ENCODE measurements at places on chromosomes 3 and 15.
A peak's percentile ranks its signal among the peaks of the same experiment; 100 is the strongest.

- DNase-seq = no peak
Observed at GRCh38 chr15:88489321-88489720, 21.8 kb downstream of the MRPS11 start.

DNA sequence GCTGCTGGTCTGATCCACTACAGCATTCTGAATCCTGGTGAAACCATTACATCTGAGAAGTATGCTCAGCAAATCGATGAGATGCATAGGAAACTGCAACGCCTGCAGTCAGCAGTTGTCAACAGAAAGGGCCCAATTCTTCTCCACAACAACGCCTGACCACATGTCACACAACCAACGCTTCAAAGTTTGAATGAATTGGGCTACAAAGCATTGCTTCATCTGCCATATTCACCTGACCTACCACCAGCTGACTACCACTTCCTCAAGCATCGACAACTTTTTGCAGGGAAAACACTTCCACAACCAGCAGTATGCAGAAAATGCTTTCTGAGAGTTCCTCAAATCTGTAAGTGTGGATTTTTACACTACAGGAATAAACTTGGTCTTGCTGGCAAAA, 54.7 kb upstream of the C2CD4B start:
- DNase-seq = no peak

- no peak for DNase-seq
Observed at GRCh38 chr3:71910108-71910507, 125.2 kb upstream of the PROK2 start.

DNA sequence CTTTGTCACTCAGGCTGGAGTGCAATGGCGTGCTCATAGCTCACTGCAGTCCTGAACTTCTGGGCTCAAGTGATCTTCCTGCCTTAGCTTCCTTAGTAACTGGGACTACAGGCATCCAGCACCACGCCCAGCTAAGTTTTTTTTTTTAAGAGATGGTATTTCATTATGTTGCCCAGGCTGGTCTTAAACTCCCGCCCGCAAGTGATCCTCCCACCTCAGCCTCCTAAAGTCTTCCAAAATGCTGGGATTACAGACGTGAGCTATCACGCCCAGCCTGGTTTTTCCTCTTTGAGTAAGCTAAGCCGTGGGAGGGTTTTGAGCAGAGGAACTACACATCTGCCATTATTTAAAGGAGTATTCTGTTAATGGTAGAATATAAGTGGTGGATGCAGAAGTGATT, 7.4 kb upstream of the LRRFIP2 start:
- peak; percentile 14 for DNase-seq

GRCh38 chr15:85741021-85741421, 53.7 kb downstream of the KLHL25 start:
- no peak for DNase-seq

- peak; percentile 69 for DNase-seq
Observed at GRCh38 chr15:99509686-99510461, 55.9 kb upstream of the MEF2A start.

- DNase-seq = no peak
Observed at GRCh38 chr3:62672270-62672987, 202.8 kb downstream of the CADPS start.

GRCh38 chr3:177230641-177231040, 33.4 kb upstream of the TBL1XR1 start:
- no peak for DNase-seq

- no peak for DNase-seq
Observed at GRCh38 chr3:39080026-39080425, 27.4 kb downstream of the GORASP1 start.

GRCh38 chr3:99953596-99953995, 135.9 kb downstream of the CMSS1 start:
- no peak for DNase-seq

DNA sequence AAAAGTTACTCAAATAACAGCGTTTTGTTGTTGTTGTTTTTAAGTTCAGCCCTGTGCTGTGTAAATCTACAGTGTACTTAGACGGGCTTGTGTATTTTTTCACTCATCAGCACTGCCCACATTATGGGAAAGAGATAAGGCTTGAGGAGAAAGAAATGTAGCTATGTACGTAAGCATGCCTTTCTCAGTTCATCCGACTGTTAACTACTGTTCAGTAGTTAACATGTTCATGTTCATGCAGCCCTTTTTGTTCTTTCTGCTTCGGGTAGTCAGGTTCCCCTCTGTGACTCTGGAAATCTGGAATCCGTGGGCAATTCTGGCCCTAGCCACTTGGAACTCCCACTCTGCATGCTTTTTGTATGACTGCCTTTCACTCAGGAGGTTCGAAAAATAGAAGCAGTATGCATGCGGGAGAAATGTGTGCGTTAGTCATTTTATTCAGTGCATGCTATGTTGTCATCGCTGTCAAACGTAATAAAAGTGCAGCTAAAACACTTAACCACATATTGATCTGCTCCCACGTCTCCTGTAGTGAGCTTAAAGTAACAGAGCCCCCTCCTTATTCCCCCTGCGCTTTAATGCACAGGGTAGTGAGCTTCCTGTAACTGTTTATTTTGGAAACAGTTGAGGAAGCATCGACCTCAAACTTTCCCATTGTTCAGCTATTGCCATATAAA, 283.1 kb upstream of the NR2F2 start:
- DNase-seq = no peak

- DNase-seq = no peak
Observed at GRCh38 chr15:50546566-50546965, at the start of gene USP50. TSS of gene USP50 (minus strand) at chr15:50546666. CDS start at chr15:50546525, 141 bp downstream.

DNA sequence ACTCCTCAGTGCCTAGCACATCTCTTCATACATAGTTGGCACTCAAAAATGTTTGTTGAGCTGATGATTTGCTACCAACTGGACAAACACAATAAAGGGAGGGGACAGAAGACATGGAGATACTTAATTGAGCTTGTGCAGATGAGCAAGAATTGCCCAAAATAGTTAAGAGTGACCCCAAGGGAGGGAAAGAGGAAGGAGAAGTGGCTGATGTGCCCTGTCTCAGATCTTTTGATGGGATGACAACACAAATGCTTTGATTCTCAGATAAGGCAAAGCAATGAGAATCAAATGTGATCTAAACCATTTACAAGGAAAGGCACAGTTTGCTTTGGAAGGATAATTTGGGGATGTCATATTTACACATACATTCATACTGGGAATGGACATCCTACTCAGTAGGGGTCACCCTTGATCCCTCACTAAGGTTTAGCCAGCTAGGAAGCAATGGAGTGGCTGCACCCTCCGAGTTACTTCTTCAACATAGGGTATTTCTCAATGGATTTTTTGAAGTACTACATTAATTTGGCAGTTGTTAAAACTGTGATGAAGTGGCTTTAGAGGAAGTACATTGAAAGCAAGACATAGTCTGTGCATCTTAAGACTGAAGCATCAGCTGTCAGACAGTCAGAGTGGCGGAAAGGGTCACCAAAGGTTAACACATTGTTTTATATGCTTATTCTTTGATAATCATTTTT, 21.9 kb upstream of the SSR3 start:
- DNase-seq = no peak

DNA sequence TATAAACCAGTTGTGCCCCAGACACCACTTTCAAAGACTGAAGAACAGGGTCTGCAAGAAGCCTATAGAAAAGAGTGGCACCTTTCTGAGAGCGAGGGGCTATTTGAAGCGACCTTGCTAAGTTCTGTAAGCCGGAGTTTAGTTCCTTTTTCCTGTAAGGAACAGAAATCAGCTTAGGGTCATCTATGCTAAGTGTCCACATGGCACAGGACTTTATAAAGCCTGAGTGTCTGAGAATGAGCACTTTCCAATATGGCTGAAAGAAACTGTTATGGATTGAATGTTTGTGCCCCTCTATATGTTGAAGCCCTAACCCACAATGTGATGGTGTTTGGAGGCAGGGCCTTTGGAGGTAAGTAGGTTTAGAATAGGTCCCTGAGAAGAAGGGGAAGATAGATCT, 4.0 kb upstream of the A4GNT start:
- peak; percentile 41 for DNase-seq

GRCh38 chr3:142211034-142211433, 14.4 kb downstream of the GK5 start:
- DNase-seq = peak; percentile 37

DNA sequence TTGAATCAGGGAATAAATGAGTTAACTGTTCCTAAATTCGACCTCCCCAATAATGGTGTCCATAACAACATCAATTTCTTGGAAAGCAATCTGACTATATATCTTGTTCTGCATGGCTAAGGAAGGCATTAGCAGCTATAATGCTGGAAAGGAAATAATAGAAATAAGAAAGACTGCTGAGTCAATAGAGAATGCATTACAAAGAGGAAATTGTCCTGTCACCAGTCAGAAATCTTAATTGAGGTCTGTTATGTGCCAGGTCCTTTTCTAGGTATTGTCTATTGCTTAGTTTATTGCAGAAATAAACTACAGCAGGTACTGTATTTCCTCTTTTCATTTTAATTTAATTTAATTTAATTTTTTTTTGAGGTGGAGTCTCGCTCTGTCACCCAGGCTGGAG, 5.9 kb upstream of the PPP1R2 start:
- DNase-seq = no peak
